ENCODE measurements at places on chromosomes 12 and 14. TPM values are rescaled to one million over a fixed set of nuclear protein-coding genes. Genes with fewer than 3 reads are reported as not detected.

Gene CLEC2A
- total RNA-seq, result not detected

Gene GUCY2C
- total RNA-seq, result not detected

Gene TXNRD1
- 323 TPM for total RNA-seq

Gene CCDC38
- under 0.01 TPM for total RNA-seq

DNA sequence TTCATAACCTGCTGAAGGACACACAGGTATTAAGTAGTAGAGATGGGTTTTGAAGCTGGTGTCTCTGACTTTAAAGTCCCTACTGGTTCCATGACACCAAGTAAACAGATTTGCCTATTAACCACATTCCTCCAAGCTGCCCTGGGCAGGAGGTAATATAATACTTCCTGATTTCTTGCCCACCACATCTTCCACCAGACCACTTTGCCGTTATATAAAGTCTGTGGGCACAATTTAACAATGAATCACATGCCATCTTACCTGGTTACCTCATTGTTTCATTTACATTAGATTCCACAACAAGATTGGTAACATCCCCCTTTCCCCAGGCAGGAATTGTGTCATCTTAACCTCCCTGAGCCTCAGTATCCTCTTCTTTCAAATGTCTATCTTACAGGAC is 900 bp upstream of the LRRC23 start:
- DNase-seq, result no peak
- H3K4me1 ChIP-seq, result peaks cover 10% of the 10 kb centered on the region
- no peaks in the 10 kb centered on the region for H3K27me3 ChIP-seq
- H3K4me3 ChIP-seq, result no peak overlapping the region
- no peak overlapping the region for H3K27ac ChIP-seq

DNA sequence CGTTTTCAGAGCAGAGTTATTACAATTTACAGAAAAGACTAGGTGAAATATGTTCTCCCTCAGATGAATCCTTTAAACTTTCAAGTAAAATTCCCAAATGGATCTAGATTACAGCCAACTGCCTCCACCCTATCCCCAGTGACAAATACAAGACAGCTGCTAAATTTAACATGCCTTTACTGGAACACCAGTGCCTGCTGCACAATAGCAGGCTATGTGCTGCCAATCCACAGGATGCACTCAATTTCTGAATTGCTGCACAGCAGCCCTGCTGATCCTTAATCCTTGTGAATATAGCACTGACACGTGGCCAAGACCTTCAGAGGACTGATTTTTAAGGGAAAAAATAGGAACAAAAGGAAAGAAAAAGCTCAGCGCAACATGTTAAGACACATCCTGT is 128.9 kb downstream of the CCER1 start:
- H3K36me3 ChIP-seq, result no peaks in the 10 kb centered on the region
- DNase-seq, result no peak
- H3K4me1 ChIP-seq, result no peaks in the 10 kb centered on the region
- H3K27me3 ChIP-seq, result no peaks in the 10 kb centered on the region
- no peak overlapping the region for H3K27ac ChIP-seq

DNA sequence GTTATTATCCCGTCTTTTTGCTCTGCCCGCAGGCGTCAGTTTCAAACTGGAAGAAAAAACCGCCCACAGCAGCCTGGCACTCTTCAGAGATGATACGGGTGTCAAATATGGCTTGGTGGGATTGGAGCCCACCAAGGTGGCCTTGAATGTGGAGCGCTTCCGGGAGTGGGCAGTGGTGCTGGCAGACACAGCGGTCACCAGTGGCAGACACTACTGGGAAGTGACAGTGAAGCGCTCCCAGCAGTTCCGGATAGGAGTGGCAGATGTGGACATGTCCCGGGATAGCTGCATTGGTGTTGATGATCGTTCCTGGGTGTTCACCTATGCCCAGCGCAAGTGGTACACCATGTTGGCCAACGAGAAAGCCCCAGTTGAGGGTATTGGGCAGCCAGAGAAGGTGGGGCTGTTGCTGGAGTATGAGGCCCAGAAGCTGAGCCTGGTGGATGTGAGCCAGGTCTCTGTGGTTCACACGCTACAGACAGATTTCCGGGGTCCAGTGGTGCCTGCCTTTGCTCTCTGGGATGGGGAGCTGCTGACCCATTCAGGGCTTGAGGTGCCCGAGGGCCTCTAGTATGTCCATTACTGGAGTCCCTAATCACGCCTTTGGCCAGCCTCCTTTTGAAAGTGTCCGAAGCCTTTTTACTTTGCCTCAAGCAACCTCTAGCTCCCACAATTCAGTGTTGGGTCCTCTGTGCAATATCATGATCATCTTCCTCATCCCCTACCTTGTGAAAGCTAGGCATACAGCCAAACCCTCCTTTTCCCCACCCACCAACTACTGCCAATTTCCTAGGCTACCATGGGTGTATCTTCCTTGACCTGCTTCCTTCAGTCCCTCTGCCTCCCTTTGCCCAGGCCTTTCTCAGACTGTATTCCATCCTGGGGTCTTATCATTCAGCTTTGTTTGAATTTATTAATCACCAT is 891 bp downstream of the SPRYD4 start:
- peaks cover 8% of the 10 kb centered on the region for H3K4me1 ChIP-seq
- peaks cover 8% of the 10 kb centered on the region for H3K36me3 ChIP-seq

Data from osteoblast (primary cell).